ENCODE measurements at places on chromosomes 13 and 19.

GRCh38 chr19:34707661-34708060 lies 26.4 kb upstream of the ZNF181 start:
- DNase-seq, result no peak

GRCh38 chr19:28633319-28634018 lies 579.5 kb downstream of the UQCRFS1 start:
- DNase-seq, result peak; percentile 56

DNA sequence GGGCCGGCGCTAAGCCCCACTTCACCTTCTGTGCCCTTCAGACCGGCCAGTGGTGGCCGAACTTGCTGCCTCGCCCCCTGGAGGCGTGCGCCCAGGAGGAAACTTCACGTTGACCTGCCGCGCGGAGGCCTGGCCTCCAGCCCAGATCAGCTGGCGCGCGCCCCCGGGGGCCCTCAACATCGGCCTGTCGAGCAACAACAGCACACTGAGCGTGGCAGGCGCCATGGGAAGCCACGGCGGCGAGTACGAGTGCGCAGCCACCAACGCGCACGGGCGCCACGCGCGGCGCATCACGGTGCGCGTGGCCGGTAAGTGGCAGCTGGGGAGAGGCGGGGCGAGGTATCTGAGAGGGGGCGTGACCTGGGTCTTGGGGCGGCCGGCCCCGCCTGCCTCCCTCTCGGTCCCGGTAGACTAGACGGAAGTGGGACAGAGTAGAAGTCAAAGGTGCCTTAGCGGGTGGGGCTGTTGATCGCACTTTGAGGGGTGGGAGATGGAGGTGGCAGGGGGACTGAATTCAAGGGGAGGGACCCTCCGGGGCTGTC lies 5.6 kb downstream of the ICAM5 start:
- no peak for DNase-seq

GRCh38 chr13:30900436-30900835 lies 5.6 kb upstream of the MEDAG start:
- no peak for DNase-seq

DNA sequence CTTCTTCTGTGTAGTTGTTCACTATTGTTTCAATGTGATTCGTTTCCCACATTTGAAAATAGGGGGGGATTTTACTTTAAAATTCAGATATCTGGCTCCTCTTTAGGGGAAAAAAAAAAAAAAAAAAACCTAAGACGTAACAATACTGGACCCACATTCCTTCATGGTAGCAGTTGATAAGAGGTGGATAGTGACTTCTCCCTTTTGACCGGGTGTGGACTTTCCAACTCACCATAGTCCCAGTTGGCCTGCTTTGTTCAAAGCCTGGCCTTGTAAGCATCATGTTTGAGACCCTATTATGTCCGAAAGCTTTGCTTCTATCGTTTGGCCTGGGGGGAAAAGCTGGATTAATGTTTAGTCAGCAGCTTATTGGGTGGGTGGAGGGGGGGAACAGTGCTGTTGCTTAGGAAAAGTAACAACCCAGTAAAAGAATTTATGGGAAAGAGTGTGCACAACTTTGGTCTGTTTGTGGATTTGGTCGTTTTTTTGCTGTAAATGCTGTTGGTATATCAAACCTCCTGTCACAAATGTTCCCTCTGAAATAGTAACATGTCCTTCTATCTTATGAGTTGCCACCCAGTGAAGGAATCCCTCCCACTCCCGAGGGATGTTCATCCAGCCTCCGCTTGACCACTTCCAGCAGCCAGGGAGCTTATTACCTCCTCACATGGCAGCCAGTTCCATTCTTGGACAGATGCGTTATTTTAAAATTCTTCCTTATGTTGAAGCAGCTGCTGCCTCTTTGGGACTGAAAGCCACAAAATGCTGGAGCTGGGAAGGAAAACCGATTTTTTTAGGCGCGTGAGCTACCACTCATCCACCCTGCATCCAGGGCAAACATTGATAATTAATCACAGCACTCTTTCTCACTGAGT lies 10.4 kb downstream of the SAMD4B start:
- no peak for DNase-seq

DNA sequence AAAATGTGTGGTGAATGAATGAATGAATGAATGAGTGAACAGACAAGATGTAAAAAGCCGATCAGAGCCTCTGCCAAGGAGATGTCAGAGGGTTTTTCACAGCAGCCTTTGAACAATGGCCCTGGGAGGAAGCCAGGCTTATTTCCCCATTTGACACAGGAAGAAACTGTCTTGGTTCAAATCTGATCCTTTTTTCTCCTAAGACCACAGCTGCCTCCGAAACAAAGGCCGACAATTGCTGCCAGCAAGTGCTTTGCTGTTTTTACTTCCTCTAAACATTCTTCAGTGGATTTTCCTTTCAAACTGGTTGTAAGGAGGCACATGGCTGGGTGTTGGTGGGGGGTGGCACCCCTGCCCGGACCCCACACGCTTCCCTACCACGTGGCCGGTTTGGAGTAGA lies 44.2 kb upstream of the HOMER3 start:
- no peak for DNase-seq

GRCh38 chr19:3033595-3034405 lies 4.7 kb upstream of the TLE2 start:
- DNase-seq, result no peak

DNA sequence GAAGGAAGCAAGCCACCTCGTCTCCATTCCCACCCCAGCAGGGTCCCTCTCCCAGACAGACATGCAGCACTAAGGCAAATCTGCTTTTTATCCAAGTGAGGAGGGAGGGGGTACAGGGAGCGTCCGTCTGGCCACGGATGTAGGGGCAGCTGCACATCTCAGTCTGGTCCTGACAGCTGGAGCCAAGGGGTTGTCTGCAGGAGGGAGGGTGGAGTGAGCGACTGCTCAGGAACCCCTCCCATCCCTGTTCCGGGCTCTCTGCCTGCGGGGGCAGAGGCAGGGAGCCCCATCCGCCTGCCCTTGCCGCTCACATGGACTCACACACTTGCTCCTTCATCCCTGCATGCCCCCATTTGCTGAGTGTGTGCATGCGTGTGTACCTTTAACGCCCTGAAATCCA lies 2.5 kb downstream of the TMEM190 start:
- no peak for DNase-seq

DNA sequence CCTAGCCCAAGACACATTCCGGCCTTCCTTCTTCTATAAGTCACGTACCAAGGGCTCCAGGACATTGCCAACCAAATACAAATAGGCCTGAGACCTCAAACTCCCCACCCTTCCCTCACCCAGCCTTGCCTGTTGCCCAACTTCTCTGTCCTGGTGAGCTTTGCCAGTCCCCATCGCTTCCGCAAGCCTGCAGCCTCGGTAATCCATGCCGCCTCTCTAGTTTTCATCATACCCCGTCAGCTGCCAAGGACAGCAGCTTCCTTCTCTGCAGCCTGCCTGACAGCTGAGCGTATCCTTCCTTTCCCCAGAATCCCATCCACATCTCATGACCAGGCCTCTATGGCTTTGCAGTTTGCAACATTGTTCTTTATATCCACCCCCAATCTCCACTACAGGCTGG lies 36.6 kb upstream of the POMP start:
- DNase-seq, result no peak

DNA sequence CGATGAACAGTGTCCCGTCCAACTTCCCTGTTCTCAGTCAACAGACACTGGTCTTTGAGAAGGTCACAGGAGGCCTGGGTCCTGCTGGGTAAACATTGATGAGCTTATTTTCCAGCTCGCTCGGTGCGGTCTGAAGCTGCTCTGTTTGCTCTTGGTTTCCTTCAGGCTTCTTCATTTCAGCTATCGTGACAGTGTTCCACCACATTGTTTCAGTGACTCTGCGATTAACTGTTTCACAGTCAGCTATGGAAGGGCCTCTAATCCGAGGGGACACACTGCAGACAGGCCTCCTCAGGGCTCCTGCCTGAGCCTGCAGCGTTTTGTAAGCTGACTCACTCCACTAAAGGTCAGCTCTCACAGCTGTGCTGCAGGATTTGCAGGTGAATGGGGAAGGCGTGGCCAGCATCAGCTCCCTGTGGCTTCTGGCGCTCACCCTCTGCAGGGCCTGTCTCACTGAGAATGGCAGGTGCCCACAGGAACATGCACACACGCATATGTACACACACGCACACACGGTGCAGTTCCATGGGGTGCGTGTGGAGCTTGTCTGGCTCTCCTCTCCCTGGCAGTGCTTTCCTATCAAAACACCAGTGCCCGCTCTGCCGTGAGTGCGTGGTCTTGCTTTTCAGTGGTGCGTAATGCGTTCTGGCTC lies 62.9 kb upstream of the MCF2L start:
- no peak for DNase-seq

DNA sequence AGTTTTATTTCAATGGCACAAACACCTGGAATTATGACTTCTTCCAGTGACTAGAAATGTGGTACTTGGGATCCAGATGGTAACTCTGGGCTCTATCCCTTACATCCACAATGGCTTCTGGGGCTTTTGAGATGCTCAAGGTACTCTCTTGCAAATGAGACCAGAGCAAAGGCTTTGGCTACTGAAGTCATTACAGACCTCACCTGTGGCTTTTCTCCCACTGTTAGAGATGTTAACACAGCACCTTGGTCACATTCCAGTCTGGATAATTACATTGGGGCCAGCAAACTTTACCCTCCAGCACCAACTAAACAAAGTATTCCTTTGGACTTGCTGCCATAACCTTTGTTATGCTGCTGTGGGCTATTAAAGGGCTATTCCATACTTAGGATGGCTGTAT lies 6.1 kb downstream of the ENOX1 start:
- DNase-seq, result no peak

DNA sequence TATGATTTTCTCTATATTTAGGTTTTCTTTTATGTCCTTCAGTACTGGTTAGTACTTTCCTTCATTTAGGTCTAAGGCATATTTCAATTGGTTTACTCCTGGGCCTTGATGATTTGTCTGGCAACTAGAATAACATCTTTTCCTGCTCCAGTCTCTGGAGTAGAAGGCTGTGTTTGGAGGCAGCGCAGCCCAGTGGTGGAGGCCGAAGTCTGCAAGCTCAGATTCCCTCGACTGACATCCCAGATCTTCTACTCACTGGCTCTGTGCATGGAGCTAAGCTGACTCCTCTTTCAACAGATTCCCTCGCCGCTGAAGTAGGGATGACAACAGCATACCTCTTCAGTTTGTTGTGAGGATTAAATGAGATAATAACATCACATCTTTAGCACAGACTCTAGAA lies 141.0 kb downstream of the RAP2A start:
- no peak for DNase-seq

GRCh38 chr13:111344471-111345191 lies 24.2 kb downstream of the TEX29 start:
- DNase-seq, result no peak

- no peak for DNase-seq
These were observed 53.3 kb downstream of the KCNRG start for GRCh38 chr13:50068508-50068907.

- DNase-seq, result no peak
These were observed 15.5 kb upstream of the SPACA4 start for GRCh38 chr19:48591021-48591420.

GRCh38 chr13:51978796-51979556 lies 32.3 kb downstream of the ATP7B start:
- no peak for DNase-seq

GRCh38 chr13:82747291-82747690 lies 1135.0 kb downstream of the SLITRK1 start:
- no peak for DNase-seq

- no peak for DNase-seq
These were observed 2.8 kb downstream of the GRK1 start for GRCh38 chr13:113669755-113670341.

DNA sequence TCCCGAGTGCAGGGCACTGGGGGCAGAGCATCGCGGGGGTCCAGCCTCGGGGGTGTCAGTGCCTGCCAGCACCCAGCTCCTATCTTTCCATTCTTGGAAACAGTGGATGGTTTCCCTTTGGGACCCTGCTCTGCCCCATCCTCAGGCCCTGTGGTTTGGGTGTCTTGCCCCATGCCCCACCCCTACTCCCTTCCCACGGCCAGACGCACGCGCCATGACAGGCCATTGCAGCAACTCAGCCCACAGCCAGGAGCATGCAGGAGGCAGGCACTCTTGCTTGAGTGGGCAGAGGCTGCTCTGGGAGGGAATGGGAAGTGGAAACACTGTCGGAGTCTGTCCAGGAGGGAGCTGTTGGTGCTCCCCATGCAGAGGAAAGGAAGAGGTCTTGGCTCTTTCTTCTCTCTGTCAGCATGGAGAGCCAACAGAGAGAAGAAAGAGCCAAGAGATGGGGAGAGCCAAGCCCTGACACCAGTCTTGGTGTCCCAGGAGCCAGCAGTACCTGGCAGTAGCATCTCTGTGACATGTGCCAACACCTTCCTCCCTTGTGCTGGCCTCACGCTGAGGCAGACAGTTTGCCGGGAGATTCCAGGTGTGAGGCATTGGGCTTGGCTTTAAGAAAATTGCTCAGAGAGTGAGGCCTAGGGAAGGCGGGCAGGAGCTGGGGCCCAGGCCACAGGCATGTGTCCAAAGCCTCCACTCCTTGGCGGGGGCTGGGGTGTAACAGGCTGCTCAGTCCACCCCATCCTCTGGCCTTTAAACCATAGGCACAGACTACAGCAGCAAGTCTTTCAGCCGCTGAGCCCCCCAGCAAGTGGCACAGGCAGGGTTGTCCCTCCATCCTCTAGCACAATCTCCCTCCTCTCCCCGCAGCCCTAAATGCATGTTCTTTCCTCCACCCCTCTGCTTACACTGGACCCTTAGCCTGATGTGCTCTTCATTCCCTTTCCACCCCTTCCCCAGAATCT lies 86.7 kb upstream of the UQCRFS1 start:
- no peak for DNase-seq

DNA sequence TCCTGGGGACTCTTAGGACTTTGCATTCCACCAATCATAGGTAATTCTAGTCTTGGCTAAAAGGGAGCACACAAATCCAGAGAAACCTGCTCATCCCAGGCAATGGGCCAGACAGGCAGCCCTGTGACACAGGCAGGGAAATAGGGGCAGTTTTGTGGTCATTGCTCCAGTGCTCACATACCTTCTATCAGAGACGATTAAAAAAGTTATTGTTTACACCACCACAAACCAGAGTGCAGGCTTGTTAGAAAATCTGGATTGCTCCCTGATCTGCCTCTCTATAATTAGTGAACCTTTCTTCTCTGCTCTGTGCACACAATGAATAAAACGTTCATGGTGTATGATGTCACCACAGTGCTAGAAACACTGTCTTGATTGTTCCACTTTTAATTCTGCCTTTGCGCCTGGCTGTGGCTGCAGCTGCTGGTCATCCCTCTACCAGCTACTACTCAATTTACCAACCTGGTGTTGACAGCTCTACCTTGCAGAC lies 121.6 kb upstream of the SPATA13 start:
- no peak for DNase-seq

- no peak for DNase-seq
These were observed 254.1 kb upstream of the SOX21 start for GRCh38 chr13:94966422-94966955.

GRCh38 chr19:42028304-42029216 lies 34.5 kb upstream of the ATP1A3 start:
- peak; percentile 38 for DNase-seq

GRCh38 chr19:20471431-20471830 lies 94.2 kb downstream of the ZNF737 start:
- no peak for DNase-seq
